ENCODE measurements at places on chromosomes 3 and 15.

- DNase-seq, result no peak
Observed at GRCh38 chr3:100023595-100023994, 90.7 kb downstream of the FILIP1L start.

DNA sequence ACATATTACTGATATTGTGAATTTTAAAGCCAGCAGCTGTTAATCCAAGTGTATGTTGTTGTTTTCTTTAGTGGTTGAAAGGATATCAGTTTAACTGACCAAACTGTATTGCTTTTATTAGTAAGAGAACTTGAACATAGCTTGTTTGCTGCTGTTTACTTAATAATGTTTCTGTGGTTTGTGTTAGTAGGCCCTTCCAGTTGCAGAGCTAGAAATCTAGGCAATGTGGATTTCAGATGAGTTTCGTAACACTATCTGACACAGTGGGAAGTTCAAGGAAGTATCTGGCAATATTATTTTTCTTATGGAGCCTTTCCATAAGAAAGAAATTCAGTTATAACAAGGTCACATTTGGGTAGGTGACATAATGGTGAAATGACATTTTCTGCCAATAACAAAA is 18.5 kb downstream of the ZNF609 start:
- DNase-seq, result no peak

DNA sequence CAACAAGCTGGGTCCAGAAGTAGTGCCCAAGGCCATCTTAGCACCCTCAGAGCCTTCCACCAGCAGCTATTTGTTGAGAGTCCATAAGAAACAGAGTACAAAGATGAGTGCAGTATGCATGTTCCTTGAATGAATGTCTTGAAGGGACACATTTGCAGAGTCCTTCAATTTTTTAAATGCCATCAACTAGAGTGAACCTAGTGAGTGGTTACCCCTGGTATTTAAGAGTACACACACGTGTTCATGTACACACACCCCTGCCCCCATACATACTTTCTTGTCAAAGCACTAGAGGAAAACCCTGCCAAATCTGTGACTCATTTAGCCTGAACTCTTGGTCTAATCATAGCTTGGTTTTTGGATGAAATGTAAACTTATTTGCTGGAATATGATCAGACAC is 84.5 kb upstream of the GALNT15 start:
- no peak for DNase-seq

DNA sequence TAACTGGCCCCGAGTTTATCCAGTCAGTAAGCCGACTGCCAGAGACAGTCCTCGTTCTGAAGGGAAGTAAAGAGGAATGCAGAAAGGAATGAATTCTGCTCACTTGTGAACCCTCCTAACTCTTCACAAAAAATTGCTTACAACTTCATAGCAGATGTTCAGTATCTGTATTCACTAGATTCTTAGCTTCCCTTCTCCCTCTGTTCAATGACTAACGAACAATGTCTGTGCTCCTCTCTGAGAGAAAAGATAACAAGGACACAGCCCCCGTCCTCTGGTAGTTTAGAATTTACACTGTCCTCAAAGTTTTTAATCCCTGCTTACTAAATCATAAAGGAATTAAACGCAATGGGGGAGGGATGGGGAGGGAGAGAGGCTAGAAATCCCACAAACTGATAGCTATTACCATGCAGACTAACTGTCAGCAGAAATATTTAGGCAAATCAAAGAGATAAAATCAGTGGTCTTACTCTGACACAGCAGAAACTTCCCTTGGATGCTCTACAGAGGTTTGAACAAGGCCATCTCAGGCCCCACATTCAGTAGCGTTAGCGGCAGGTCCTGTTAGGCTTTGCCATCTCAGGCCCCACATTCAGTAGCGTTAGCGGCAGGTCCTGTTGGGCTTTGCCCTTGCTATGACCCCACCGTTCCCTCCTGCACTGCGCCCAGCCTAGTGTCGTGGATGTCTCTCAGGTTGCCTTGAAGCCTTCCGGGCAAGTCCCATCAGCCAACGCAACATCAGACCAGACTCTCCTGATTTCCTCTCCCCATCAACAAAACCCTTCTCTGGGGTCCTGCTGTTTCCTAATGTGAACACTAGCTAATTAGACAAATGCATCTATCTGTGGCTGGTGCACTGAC is 23.4 kb downstream of the NRROS start:
- DNase-seq, result no peak

DNA sequence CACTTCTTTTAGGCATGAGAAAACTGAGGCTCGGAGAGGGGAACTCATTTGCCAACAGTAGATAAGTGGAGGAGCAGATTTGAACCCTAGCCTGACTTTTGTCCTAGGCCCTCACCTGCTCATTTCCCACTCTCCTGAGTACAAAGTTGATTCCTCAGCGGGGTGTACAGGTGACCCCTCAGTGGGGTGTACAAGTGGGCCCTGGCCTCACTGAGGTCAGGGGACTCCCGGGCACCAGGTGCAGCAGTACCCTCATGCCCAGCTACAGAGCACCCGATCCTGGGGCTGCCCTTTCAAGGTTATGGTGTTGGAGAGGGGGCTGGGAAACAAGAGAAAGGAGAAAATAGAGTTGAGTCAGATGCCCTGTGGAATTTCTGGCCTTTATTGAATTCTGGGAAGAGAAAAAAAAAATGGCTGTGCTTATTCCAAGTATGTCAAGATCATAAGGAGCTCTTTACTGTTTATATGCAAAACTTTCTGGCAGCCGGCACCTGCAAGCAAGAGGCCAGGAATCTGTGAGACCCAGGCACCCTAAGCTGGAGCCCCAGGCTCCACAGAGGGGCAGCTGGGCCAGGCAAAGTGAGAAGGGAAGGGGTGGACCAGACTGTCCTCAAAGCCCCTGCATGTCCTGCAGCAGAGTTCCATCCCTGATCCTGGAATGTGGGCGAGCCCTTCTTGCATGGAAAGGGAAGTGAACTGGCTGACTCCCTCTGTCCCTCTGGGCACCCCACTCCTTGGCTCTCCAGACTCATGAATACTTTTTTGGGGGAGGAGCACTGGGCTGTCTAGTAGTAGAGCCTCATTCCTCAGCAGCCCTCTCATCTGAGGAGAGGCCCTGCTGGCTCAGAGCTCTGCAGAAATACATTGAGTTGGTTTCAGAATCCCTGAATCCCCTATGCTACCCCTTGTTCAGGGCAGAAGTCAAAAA is 43.1 kb downstream of the AMOTL2 start:
- DNase-seq, result no peak

- DNase-seq, result no peak
Observed at GRCh38 chr3:160478338-160478737, 28.8 kb upstream of the TRIM59 start.

- DNase-seq, result no peak
Observed at GRCh38 chr3:123716411-123716810, 131.6 kb upstream of the HACD2 start.
